Neural progenitor cell (in vitro differentiated cells): ENCODE measurements at places on chromosomes 4 and X. TPM values are rescaled to one million over a fixed set of nuclear protein-coding genes. Genes with fewer than 3 reads are reported as not detected.

DNA sequence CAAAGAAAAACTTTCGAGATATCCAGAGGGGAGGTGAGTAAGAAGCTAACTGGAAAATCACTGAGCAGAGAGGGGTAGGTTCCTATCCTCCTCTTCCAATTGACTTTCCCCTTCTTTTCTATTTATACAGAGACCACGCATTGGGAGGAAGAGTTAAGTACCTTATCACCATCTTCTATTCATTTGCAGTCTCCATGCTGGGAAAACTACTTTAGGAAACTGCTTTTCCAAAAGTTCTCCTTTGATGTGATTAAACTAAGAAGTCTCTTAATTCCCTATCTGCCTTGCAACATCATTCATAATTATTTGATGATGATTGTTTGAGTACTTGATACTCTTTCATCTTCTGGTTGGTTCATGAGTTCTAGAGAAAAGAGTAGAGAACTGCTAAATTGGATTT lies 306.6 kb downstream of the PPP3CA start:
- H3K27ac ChIP-seq: no peak overlapping the region
- peaks cover 6% of the 10 kb centered on the region for H3K4me1 ChIP-seq
- no peak overlapping the region for H3K4me3 ChIP-seq

DNA sequence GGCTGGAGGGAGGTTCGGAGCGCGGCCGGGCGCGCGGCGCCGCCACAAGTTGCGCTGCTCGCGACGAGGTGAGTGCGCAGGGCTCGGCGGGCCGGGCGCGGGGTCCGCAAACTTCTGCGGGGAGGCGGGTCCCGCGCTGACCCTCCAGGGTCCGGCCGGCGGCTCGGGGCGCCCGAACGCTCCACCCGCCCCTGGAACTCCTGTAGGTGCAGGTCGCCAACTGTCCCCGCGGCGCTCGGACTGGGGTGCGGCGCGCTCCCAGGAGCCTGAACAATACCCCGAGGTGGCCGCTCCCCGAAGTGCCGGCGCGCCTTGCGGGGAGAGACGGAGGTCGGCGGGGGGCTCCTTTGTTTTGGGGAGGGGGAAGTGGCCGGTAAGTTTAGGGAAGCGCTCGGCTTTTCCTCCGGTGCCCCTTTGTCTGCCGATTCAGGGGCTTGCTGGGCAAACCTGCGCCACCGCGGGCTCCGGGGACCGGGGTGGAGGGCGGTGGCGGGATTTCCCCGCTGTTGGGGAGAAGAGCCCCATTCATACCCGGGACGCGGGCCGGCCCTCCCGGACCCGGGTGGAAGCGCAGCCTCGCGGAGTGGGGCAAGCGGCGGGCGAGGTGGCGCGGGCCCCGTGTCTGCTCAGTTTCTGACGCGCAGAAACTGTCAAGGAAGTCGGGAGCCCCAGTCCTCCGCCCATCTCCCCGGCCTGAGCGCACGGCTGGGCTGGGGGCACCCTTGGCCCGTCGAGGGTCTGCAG lies 694 bp downstream of the TBL1X start:
- peak; percentile 40 for DNase-seq
- H3K27me3 ChIP-seq: no peaks in the 10 kb centered on the region
- no peak overlapping the region for H3K27ac ChIP-seq
- H3K4me3 ChIP-seq: peak overlapping the region; percentile 78

DNA sequence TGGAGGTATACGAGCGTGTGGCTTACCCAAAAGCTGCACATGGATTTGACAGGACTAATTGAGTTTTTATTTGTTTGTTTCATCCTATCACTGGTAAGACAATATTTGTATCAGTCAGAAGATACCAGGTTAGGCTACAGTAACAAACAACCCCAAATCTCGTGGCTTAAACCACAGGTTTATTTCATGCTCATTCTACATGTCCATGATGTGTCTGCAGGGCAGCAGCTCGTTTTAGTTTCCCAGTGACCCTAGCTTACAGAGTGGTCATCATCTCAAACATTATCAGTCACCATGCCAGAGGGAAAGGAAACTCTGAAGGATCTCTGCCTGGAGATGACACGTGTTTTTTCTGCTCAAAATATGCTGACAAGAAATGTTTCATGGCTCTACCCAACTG lies 108.3 kb downstream of the SHROOM3 start:
- H3K36me3 ChIP-seq: no peaks in the 10 kb centered on the region
- H3K27me3 ChIP-seq: no peaks in the 10 kb centered on the region
- H3K27ac ChIP-seq: no peak overlapping the region
- peaks cover 51% of the 10 kb centered on the region for H3K4me1 ChIP-seq

The RENBP gene
- total RNA-seq: 5.4 and 9.3 TPM in 2 replicates

The HTN3 gene
- not detected in 2 replicates for total RNA-seq

The HNRNPD gene
- total RNA-seq: 159 and 250 TPM in 2 replicates
